Activated CD8-positive, alpha-beta memory T cell treated with anti-CD3 and anti-CD28 coated beads for 24 hours (primary cell): ENCODE measurements at places on chromosomes 13 and 19.

GRCh38 chr13:30776661-30777060, 41.3 kb downstream of the ALOX5AP start:
- no peak for DNase-seq

DNA sequence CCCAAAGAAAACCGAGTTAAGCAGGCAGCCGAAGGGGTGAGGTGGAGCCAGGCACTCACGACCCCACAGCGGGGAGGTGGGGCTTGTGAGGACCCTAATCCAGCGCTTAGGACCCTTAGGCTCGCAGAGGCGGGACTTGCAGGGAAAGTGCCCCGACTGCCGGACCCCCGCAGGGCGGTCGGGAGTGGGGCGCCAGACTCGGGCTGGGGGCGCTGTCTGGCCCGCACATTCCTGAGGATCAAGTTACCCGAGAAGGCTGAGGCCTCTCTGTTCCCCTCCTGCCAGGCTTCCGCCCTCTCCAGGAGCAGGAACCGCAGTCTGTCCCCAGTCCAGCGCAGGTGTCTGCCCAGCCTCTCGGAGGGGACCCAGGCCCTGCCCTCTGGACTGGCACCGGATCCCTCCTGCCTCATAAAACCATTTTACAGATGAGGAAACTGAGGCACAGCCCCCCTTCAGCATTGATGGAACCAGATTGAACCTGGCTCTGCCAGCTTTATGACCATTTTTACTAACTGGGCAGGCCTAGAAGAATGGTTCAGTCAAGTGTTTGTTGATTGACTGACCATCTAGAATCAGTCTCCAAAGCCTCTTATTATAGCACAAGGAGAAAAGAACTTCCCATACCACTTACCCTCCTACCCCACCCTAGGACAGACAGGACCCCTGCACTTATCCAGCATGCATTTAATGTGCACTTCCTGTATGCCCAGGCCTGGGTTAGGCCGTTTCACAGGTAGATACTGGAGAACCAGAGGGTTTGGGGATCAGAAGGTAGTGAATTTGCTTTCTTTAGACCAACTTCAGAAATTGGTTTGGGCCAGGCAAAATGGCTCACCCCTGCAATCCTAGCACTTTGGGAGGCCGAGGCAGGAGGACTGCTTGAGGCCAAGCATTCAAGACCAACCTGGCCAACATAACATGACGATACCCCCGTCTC, 6.7 kb upstream of the JUND start:
- DNase-seq, result no peak

DNA sequence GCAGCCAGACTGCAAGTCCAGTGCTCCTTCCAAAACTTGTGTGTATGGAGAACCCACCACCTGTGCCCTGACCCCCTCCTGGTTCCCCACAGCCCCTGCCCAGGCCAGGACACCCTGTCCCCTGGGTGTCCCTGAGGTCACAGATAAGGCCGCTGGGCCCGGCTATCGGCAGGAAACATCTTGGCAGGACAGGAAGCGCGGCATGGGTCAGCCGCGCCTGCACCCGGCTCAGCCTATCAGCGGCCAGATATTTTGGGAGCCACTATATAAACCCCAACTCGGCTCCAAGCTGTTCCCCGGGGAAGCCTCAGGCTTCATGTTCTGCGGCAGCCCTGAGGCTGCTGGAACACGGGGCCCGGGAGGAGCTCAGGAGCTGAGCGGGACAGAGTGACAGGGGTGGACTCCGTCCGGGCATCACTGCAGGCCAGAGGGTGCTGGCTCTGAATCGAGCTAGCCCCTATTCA, 60.8 kb downstream of the AP1M1 start:
- DNase-seq, result no peak

DNA sequence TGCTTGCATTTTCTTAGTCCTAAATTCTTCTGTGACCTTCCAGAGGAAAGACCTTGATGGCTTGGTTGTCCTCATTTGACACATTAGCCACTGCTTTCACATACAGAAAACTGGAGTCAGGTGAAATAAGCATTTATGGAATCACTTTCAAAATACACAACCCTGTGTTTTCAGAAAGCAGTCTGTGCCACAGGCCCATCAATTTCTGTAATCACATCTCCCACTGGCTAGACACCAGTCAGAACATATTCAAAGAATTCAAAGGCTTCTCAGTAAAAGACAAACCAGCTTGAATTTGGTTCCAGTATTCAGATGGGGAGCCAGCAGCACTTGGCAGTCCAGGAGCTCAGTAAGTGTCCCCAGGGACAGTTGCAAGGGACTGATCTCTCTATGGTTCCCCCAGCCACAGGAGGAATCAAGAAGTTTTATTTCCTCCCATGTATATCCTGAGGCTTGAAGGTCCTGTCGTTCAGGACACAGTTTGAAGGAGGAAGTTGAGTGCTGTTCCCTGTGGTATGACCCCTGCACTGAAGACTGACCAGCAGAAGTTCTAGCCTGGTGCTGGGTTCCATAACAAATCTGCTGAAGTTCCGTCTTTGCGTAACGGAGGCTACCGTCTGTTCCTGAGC, 214.3 kb downstream of the FOXO1 start:
- peak; percentile 24 for DNase-seq

GRCh38 chr19:31616031-31616430, 266.8 kb upstream of the TSHZ3 start:
- DNase-seq, result no peak

DNA sequence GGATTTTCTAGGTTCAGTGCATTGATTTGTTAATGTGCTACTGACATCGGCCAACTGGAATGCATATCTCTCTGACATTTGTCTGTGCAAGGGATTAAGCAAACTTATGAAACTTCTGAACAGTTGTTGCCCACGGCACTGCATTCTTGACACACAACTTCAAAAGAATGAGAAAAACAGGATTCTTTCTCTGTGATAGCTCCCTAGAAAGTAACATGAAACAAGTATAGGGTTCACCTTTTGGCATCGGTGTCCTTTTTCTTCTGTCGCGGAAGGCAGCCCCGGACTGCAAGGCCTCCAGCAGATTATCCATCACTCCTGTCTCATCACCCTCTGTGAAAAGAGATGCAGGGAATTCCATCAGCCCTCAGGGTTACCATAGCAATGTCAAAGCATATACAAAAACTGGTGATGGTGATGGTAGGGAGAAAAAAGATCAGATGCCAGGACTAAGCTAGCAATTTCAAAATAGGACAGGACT, 389.2 kb downstream of the DIAPH3 start:
- DNase-seq, result no peak

DNA sequence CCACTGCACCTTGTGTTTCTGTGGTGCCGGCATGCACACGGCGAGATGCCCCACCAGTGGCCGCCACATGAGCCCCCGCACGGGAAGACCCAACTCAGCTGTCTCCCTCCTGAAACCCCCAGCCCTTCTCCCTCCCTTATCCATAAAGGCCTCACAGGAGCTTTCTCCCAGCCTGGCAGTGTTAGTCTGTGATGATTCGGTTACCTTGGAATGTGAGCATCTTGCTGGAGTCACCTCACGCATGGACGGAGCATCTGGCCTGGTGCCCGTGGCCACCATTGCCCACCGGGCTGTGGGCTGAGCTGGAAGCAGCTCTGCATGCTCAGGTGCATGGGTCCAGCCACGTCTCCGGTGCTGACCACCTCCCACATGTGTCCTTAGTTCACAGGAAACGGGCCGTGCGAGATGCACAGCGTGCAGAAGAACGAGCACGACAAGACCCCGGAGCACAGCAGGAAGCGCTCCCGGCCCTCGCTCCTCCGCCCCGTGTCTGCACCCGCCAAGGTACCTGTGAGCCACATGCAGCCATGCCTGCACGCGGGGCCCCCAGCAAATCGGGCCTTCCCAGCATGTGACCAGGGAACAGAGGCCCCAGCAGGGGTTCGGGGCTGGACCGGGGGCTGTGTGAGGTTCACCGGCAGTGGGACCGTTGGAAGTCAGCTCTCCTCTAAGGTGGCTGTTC, 22.0 kb downstream of the SIN3B start:
- no peak for DNase-seq

DNA sequence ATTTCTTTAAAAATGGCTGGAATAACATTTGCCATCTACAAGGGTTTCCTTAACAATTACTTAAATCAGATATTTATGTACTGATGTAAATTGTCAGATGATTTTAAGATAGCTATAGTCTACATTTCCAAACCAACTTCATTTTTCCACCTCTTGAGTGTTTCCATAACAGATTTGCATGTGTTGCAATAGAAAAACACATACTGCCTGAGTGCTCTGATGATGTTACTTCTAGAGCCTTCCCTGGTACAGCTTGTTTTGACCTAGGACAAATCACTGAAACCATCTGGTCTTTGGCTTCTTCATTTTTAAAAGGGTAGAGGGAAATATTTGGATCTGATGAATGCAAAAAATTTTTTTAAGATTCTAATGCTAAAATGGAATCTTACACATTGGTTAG, 245.9 kb downstream of the PCDH9 start:
- no peak for DNase-seq

DNA sequence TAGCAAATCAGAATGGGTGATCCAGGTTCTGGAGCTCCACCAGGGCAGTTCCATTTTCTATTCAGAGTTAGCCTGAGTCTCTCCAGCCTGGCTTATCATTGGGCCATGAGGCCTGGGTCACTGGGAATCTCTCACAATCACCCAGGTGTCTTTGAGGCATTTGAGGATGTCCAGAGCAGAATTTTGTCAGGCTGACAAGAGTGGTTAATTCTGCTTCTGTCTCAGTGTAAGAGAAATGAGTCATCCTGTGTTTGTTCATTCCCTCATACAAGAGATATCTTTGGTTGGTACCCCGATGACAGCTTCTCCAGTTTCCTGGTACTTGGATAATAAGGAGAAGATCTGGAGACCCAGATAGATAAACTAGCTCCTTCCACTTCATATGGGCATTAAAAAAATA, 10.4 kb downstream of the ZNF93 start:
- DNase-seq, result no peak

DNA sequence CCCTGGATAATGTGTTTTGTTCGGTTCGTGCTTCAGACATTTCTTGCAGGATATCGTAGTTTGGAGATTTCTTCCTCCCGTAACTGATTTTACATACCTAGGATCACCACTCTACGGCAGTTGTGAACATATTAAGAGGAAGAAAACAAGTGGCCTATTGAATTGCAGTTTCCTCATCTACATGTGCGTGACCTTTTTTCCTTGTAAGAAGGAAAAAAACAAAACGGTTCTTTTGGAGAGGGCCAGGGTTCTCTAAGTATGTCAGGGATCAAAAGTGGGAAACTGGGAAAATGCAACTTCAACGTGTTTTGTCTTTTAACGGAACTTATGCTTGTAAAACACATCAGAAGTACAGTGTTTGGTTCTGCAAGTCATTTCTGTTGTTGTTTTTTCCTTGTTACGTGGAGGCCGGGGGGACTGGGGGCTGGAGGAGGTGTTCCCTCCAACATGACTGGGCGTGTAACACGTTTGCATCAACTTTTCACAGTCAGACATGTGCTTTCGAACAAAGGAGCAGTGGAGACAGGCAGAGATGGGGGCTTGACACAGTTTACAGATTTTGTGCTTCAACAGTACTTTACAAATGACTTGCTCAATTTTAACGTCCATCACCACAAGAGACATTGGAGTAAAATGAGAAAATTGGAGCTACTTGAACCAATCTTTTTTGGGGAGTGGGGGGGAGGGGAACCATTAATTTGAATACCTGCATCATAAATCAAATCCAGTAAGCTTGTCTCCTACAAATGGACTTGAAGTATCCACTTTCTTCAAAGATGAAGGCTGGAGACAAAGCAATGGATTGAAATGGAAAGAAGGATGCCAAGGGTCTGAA, 3.8 kb downstream of the ZC3H4 start:
- peak; percentile 80 for DNase-seq

- DNase-seq, result no peak
Observed at GRCh38 chr13:22173610-22174009, 502.7 kb downstream of the FGF9 start.

DNA sequence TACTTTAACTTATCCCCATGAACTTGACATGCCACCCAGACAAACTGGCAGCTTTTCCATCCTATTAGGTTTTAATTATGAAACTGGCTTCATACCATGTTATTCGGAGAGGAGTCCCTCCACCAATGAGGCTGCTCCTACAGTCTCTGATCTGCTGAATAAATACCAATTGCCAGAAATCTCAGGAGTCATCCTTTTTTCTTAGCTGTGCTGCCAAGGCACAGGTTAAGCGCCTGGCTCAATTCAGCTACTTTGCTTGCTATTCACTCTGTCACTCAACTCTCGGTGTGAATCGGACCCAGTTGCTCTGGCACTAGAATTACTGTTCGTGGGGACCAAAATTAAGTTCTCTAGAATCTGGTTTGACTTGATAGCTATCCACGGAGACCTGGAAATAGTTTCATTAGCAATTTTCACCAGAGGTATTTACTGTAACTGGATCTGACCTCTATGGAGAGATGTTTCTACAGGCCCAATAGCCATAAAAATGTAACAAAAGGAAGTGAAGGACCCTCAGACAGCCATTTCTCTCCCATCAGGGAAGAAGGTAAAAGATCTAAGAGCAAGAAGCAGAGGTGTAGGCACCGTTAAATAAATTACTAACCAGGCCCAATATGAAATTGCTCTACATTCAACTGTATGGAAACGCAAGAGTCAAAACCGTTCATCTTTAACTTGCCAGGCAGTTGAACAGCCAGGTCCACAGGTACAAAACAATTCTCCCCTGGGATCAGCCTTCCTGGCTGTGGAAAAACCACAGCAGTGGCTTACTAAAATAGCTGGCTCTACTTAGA, 5.4 kb downstream of the ZC3H4 start:
- no peak for DNase-seq

DNA sequence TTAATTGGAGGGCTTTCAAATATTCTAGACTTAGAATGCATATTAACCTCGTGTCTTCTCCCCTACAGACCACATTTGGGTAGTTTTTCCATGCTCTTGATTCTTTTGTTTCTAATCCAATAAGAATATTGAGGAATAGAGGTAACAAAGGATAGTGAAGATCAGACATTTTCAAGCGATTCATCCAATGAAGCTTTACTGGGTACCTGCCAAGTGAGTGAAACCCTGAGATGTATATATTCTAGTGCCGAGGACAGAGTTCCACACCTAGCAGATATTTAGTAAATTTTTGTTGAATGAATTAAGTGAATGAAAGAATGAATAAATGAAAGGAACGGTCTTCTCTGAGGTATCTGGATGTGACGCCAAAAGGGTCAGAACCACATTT, 442 bp upstream of the RFC3 start:
- DNase-seq, result no peak

DNA sequence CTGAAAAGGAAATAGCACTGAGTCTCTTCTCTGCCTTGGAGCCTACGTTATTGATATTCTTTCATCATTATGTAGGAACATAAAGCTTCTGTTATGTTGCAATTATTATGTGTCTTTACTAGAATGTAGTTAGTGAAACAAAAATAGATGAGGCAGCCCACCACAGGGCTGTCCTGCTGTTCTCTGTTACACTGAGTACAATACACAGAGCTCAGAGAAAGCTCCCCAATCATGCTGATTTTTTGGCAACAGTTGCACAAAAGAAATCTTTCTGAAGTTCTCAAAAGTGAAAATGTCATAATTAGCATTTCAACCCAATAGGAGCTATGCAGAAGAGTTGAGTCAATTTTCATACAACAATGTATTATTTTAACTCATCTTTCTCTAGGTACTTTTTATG, 119.5 kb downstream of the EFNB2 start:
- no peak for DNase-seq
